ENCODE measurements at places on chromosomes 11 and 22.
A peak's percentile ranks its signal among the peaks of the same experiment; 100 is the strongest.

DNA sequence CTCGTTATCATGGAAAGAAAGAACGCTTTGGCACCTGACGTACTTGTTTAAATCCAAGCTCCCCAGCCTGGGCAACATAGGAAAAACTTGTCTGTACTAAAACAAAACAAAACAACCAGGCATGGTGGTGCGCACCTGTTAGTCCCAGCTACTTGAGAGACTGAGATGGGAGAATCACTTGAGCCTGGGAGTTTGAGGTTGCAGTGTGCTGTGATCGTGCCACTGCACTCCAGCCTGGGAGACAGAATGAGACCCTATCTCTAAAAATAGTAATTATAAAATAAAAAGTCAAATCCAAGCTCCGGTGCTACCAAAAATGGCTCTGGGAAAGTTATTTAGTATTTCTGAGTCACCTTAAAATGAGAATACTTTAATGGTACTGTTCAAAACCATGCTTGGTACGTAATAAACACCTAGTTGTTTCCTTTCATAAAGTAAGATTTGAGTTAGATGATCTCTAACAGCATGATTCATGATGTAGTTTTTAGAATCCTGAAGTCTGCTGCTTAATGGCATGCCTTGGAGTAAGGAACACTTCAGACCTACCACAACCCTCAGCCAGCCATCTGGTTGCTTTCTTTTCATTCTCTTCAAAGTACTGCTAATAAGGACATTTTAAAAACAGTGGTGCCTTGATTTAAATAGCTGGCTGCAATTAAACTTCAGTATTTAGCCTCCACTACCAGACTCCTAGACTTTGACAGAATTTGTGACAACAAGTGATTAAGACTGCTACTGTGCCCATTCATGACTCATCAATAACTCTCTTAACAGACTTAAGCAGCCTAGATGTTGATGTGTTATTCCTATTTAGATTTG is 8.4 kb downstream of the PPME1 start:
- DNase-seq = no peak

DNA sequence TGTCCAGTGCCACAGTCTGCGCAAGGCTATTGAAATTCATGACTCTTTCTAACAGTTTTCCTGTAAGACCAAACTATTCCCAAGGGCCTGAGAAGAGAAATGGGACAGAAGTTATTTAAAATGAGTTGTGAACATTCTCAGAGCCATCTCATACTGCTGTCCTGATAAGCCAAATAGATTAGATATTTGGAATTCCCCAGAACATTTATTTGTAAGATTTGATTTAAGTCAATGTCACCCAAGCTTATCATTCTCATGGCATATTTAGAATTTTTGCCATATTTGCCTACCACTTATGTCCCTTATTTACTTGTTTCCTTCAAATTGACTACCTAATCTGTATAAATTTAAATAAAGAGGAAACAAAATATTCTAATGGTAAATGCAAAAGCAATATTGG is 82.4 kb downstream of the NAV2 start:
- no peak for DNase-seq

- DNase-seq = no peak
Observed at GRCh38 chr11:6245536-6245935, 6.6 kb downstream of the CNGA4 start.

DNA sequence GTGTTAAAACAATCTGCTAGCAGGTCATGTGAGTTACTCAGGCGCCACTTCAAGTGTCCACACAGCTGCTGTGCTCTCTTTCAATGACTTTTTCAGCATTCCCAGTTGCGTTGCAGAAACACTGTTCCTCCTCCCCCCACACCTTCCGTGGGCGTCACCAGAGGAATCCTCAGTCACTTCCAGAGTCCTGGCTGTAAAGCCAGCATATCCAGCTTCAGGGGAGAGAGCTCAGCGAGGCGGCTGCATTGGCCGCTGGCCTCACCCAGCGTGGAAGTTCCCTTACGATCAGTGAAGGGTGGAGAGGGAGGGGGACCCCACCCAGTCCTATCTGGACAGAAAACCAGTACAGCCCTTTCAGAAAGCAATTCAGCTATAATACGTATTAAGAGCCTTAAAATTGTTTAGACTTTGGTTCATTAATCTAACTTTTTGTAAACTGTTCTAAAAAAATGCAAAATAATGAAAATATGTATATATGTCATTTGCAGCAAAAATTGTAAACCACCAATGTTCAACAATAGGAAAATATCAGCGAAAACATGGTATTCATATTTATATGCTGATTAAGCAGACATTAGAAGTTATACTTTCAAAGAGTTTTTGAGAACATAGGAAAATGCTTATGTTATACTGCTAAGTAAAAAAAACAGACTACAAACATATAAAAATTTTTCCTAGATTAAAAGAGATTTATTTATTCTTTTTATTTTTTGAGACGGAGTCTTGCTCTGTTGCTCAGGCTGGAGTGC is 2.8 kb upstream of the ANO9 start:
- DNase-seq = no peak

- no peak for DNase-seq
Observed at GRCh38 chr22:35868938-35869337, 151.3 kb downstream of the APOL5 start.

DNA sequence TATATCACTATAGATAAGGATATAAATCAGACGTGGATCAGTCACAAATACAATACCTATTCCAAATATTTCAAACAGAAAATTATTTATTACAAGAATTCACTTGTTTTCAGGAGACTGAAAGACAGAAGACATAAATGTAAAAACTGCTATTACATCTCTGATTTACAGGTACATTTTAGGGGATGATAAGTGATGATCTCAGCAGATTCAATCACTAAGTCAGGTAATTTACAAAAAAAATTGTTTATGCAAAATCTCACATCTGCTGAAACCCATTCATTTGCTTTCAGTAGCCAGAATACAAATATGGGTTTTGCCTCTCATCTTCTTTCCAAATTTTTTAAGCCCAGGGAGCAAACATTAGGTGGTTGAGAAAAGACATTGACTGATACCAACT is 1648.4 kb upstream of the RAG2 start:
- no peak for DNase-seq

- no peak for DNase-seq
Observed at GRCh38 chr22:39349506-39349966, 255 bp upstream of the SYNGR1 start.

- no peak for DNase-seq
Observed at GRCh38 chr22:23504516-23504915, 75.6 kb downstream of the IGLL1 start.

GRCh38 chr11:110123003-110123402 is 29.8 kb downstream of the ZC3H12C start:
- DNase-seq = no peak

DNA sequence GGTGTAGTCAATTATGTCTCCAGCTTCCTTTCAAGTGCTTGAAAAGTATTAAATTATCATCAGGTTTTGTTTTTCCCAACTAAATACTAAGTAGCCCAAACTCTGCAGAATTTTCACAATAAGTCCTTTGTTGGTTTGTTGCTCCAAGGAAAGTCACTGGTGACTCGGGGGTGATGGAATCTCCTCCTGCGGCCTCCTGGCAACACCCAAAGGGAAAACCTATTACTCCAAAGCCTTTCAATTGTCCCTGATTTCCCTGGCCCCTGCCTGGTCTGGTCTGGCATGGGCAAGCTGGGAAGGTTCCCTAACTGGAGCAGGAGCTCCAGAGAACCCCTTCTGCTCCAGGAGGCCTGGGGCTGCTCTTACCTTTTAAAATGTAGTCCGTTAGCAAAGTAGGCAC is 47.9 kb downstream of the FEZ1 start:
- DNase-seq = no peak

DNA sequence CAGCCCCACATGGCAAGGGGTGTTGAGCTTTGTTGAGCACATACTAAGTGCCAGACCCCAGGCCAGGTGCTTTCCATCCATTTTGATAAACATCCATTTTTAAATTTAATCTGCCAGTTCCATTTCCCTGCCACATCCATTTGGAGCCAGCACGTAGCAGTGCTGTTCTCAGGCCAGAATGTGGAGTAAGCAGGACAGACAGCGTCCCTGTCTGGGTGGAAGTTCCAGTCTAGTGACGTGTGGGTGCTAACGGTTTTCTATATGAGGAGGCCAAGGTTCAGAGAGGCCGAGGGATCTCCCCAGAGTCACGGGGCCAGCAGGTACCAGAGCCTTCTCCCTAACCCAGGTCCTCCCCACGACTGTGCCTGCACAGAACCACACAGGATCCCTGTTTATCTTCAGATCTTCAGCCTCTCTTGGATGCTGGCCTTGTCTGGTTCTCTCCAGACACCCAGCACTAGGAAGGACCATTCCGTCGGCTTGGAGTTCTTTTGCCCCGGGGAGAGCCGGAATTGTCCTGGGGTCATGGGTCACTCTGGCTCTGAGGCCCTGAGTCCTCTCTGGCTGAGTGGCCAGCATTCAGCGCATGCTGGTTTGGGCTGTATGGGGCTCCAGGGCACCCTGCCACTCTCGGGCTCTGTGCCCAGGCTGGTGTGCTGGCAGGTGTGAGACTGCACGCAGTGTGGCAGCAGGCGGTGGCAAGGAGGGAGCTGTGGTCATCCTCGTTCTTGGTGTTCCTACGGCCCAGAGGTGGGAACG is 63.6 kb upstream of the PPARA start:
- no peak for DNase-seq

- no peak for DNase-seq
Observed at GRCh38 chr22:42562279-42562678, 8.5 kb downstream of the SERHL2 start.

- no peak for DNase-seq
Observed at GRCh38 chr11:21446939-21447590, 745.8 kb upstream of the ANO5 start.

DNA sequence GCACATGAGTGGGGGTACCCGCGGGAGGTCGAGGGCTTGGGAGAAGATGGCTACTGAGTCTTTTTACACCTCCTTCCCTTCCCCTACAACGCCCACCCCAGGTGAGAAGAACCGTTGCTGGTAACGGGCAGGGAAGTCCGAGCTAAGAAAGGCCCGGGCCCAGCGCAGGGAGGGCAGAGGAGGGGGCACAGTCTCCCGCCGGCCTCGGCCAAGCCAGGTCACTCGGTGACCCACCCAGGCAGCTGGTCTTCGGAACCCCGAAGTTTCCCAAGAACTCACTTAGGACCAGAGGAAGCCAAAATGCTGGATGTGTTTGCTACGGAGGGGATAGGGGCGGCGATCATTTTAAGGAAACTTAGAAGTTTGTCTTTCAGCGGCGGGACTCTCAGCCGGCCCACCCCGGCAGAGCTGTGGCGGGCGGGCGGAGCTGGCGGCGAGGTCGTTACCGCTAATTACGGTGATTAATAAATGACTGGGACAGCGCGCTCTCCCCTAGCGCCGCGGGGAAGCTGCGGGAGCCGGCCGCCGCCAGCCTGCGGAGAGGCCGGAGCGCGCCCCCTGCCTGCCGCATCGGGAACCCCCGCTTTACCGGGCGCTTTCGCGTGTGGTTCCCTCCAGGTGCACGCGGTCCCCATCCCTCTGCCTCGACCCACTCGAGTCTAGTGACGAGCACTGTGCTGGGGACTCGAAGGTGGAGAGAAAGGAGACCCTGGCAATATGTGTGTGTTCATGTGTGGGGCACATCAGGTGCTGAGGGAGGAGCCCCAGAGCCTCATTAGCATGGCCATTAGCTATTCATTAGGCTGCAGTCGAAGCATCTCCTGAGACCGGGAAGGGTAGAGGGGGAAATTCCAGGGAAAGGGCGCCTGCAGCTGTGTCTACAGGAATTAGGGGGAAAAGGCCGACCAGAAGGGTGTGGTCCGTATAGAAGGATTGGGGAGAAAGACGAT is 945 bp downstream of the ROBO3 start:
- DNase-seq = peak; percentile 26

GRCh38 chr11:29314211-29314610 is 702.6 kb downstream of the KCNA4 start:
- no peak for DNase-seq

DNA sequence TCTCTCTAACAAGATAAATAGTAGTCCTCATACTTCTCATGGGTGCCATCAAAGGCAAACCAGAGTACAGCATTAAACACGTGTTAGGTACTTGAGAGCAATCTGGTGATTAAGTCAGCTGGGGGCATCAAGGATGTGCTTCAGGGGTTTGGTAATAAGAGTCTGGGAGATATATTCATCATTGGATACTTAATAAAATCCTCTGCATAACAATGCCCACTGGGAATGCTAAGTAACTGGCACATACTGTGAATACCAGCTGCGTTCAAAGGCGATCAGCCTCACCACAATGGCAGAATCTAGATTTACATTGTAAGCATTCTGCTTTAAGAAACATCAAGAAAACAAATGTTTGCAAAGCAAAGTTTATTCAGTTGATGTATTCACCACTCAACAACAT is 268.6 kb upstream of the PITPNB start:
- DNase-seq = no peak

- DNase-seq = no peak
Observed at GRCh38 chr11:114207096-114207495, 89.1 kb upstream of the NNMT start.

DNA sequence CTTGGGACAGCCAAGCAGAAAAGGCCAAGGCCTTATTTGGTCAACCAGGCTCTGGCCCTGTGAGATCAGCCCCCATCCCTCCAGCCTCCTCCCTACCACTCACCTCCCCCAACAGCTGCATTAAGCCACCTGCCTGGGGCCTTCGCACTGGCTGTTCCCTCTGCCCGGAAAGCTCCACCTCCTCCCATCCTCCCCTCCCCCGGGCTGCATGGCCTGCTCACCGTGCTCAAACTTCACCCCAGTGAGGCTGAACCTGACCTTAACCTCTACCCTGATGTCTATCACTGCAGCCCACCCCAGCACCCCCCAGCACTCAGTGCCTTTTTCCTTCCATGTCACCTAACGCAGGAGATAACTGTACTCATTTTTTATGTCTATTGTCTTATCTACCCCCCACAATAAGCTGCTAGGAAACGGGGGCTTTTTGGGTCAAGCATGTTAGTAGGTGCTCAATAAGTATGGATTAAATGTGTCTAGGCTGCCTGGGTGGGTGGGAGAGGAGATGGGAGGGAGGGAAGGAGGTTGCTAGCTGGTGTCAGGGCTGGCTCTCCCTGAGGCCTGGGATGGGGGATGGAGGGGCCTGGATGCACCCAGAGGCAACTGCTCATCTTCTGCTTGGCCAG is 912 bp downstream of the PTPRCAP start:
- DNase-seq = no peak

DNA sequence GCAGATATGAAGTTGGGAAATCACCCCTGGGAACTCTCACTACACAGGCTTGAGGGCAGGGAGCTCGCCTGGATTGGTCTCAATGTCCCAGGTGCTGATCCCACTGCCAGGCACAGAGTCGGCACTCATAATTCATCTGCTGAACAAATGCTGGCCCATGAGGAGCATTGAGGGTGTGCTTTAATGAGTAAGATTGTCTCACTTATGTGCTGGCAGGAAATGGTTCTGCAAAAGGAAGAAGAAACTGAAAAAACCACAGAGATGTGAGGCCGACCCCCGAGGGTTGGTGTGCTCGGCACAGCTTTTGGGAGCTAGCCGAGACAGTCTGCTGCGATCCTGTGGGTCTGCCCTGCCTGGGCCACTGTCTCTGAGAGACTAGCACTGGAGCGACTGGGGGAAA is 9.4 kb downstream of the PLAAT2 start:
- DNase-seq = no peak

- no peak for DNase-seq
Observed at GRCh38 chr11:783581-784015, 6.3 kb downstream of the CEND1 start.

Measured in activated T-helper 1 cell treated with anti-CD3 and anti-CD28 coated beads, Interleukin-2, amount 50 U/mL, for 16 hours (primary cell).